ENCODE measurements at places on chromosomes 16 and 17. TPM values are rescaled to one million over a fixed set of nuclear protein-coding genes. Genes with fewer than 3 reads are reported as not detected.

DNA sequence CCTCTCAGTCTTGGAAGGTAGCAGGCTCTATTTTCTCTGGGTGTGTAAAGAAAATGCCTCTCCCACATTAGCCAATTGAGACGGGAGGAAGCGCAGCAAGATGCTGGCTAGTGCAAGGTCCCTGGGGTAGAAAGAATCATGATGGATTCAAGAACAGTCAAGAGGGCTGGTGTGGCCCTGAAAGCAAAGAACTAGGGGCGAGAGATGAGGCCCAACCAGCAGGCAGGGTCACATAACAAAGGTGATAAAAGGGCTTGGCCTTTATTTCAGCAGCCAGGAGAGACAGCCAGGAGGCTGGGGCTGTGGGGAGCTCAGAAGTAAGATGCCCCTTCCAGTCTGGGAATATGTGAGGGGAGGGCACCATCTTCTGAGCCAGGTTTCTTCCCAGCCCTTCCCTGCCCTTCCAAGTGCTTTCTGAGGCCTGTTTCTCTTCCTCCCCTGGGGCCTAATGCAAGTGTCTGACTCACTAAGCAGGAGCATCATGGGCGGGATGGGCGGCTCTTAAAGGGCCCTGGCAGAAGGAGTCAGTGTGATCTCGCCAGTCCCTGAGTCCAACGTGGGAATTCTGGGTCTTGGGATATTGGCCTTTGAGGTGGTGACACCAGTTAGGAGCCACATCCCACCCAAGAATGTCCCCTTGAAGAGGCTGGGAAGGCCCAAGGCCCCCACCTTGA lies 3.9 kb upstream of the NLRC5 start:
- H3K27ac ChIP-seq = no peak overlapping the region
- peaks cover 29% of the 10 kb centered on the region for H3K27me3 ChIP-seq
- no peak for DNase-seq
- no peak overlapping the region for H3K4me3 ChIP-seq

DNA sequence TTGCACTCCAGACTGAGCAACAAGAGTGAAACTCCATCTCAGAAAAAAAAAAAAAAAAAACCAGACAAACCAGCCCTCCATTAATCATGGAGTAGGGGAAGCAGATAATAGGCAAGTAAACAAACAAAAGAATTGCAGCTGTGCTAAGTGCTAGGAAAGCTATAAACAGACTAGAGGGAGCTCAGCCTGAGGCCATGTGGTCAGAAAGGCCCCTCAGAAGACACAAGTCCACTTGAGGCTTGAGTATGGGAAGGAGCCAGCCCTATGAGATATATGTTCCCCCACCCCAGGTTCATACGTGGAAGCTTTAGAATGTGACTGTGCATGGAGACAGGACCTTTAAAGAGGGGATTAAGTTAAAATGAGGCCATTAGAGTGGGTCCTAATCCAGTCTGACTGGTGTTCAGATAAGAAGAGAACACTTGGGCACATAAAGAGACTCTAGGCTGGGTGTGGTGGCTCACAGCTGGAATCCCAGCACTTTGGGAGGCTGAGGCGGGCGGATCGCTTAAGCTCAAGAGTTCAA lies 132.6 kb upstream of the NOL11 start:
- no peaks in the 10 kb centered on the region for H3K27me3 ChIP-seq
- no peak overlapping the region for H3K27ac ChIP-seq
- H3K36me3 ChIP-seq = no peaks in the 10 kb centered on the region
- H3K4me1 ChIP-seq = peaks cover 6% of the 10 kb centered on the region
- H3K4me3 ChIP-seq = no peak overlapping the region

DNA sequence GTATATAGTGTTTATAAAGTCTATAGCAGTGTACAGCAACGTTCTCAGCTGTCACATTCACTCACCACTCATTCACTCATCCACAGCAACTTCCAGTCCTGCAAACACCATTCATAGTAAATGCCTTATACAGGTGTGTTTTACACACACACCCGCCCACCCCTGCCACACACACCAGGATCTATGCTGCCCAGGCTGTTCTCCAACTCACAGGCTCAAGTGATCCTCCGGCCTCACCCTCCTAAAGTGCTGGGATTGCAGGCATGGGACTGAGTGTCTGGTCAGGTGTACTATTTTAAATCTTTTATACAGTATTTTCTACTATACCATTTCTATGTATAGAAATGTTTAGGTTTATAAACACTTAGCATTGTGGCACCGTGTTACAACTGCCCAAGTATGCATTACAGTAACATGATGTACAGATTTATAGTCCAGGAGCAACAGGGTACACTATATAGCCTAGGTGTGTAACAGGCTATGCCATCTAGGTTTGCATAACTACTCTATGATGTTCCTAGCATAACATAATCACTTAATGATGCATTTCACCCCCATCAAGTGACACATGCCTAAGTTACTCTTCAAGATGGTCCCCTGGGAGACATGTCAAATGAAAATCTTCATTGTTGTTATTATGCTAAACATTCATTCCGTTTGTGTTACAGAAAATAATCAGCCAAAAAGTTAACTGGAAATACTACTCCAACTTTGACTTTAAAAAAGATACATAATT lies 42.5 kb downstream of the CREBBP start:
- H3K36me3 ChIP-seq = no peaks in the 10 kb centered on the region
- no peak overlapping the region for H3K27ac ChIP-seq
- DNase-seq = no peak
- peaks cover 45% of the 10 kb centered on the region for H3K4me1 ChIP-seq
- no peaks in the 10 kb centered on the region for H3K27me3 ChIP-seq

DNA sequence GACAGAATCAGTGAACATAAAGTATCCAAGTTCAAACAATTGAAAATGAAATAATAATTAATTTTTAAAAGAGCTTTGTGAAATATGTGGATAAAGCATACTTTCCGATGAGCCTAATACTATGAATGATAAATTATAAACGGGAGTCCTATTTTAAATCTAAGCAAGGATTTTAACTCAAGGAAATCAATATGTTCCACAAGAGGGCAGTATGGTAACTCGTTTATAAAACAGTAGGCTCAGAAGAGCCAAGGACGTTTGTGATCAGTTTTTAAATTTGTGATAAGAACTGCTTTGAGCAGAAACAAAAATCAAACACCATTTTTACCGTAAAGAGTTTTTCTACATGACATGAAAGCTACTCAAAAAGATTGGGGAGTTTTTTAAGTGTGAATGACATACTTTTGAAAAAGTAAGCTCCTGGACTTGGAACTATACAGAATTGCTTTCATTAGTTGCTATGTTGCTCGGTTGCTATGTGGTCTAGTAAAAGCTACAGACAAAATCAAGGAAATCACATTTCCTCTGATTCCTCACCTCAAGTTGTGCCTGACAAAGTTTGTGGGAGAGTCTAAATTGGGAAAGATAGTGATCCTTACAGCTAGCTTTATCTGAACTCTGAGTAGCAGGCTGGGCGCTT lies 11.8 kb upstream of the TEKT1 start:
- H3K4me1 ChIP-seq = no peaks in the 10 kb centered on the region
- peak; percentile 80 for DNase-seq
- no peak overlapping the region for H3K4me3 ChIP-seq
- no peaks in the 10 kb centered on the region for H3K36me3 ChIP-seq

DNA sequence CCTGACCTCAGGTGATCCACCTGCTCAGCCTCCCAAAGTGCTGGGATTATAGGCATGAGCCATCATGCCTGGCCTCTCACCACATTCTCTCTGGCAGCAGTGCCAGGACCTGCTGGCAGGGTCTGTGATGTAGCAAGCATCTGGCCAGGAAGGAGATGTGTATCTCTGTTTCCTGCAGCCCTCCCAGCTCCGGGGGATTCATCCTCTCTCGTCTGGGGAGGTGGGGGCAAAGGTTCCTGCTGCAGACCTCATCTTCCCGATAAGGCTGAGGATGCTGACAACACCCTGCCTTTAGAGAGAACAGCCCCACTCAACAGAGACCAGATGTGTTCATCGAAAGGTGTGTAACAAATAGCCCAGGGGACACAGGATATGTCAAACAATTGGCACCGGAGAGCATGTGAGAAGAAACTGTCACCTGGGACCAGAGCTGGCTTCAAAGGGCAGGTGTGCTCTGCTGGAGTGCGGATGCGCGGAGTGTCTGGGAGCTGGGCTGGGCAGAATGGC lies 54.8 kb upstream of the SEC14L1 start:
- no peaks in the 10 kb centered on the region for H3K36me3 ChIP-seq
- no peak overlapping the region for H3K4me3 ChIP-seq
- H3K4me1 ChIP-seq = peaks cover 14% of the 10 kb centered on the region

GRCh38 chr17:27545562-27546229 lies 85.3 kb upstream of the LGALS9 start:
- H3K36me3 ChIP-seq = no peaks in the 10 kb centered on the region
- no peak overlapping the region for H3K4me3 ChIP-seq
- H3K4me1 ChIP-seq = no peaks in the 10 kb centered on the region
- H3K27me3 ChIP-seq = no peaks in the 10 kb centered on the region
- H3K27ac ChIP-seq = no peak overlapping the region

DNA sequence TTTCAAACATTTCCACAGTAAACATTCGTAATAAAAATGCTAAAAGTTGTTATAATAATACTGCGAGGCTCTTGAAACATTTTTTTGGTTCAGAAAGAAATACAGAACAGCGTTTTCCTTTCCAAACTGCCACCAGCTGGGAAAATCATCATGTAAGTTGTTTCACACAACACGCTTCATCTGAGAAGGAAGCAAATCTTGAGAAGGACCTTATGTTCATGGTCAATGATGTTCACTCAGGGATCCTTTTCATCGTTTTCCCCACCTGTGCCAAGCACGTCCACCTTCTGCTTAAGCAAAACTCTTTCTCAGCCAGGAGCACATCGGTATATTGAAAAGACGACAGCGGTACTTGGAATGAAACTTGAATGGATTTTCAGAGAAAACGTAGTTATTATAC lies 274.5 kb upstream of the ELAC2 start:
- no peak overlapping the region for H3K4me3 ChIP-seq
- H3K36me3 ChIP-seq = no peaks in the 10 kb centered on the region
- no peaks in the 10 kb centered on the region for H3K4me1 ChIP-seq
- no peaks in the 10 kb centered on the region for H3K27me3 ChIP-seq

DNA sequence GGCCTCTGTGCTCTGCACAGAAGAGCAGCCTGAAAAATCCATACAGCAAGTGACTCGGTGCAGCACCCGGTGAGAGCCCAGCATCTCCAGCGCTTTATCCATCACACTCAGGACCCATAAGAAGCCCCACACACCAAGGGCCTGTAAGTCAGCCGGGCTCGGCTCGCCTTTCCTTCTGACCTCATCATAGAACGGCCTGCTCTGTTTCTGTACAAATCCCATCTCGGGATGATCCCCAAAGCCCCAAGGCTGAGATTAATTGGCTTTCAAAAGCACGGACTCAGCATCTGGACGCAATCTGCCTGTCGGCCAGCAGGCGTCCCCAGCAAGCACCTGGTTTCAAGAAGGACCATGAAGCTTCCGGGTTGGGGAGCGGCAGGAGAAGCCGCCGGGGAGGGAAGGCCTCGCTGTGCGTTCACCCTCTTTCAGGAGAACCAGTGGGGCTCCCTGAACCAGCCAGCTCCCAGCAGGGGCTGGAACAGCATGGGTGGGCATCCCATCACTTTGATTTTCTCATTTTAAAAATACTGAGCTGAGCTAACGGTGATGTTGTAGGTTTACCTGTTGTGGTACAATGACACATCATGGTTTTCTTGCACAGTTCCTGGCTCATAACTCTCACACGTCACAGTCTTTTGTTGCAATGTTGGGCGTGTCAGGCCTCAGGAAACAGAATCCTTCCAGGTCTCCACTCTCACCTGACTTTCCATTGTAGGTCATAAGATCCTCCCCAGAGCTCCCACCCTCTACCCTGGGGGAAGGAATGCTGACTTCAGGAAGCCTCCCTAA lies 6.7 kb downstream of the CCDC57 start:
- H3K27me3 ChIP-seq = no peaks in the 10 kb centered on the region
- peak; percentile 91 for DNase-seq
- H3K27ac ChIP-seq = no peak overlapping the region
- H3K4me3 ChIP-seq = no peak overlapping the region

GRCh38 chr17:51372345-51373004 lies 112.1 kb downstream of the UTP18 start:
- H3K27ac ChIP-seq = peak overlapping the region; percentile 68
- no peaks in the 10 kb centered on the region for H3K27me3 ChIP-seq
- no peaks in the 10 kb centered on the region for H3K36me3 ChIP-seq
- peak; percentile 79 for DNase-seq
- peaks cover 27% of the 10 kb centered on the region for H3K4me1 ChIP-seq

- no peaks in the 10 kb centered on the region for H3K4me1 ChIP-seq
- no peaks in the 10 kb centered on the region for H3K36me3 ChIP-seq
- DNase-seq = no peak
- no peak overlapping the region for H3K4me3 ChIP-seq
Measured at GRCh38 chr16:66939366-66939765, 4.0 kb downstream of the CES2 start.

- no peak overlapping the region for H3K4me3 ChIP-seq
- DNase-seq = peak; percentile 94
- no peak overlapping the region for H3K27ac ChIP-seq
- no peaks in the 10 kb centered on the region for H3K27me3 ChIP-seq
Measured at GRCh38 chr17:16991349-16992009, 19.6 kb upstream of the TNFRSF13B start.

DNA sequence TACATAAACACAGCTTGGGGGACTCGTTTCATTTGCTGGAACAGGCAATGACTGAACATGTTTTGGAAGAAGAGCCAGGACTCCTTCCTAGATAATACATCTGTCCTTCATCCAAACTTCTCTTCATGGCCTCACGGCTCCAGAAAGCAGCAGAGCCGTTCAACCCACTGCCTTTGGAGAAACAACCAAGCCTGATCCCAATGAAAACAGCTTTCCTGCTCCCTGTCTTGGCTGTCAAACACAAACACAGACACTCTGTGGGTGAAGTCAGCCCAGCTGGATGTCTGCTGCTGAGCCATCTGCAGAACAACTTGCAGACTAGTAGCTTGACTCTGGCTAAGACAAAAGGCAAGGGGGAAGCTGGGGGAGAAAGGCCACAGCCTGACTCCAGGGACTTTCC lies 345.1 kb upstream of the PSMD7 start:
- no peak overlapping the region for H3K27ac ChIP-seq
- H3K36me3 ChIP-seq = no peaks in the 10 kb centered on the region
- no peaks in the 10 kb centered on the region for H3K27me3 ChIP-seq

DNA sequence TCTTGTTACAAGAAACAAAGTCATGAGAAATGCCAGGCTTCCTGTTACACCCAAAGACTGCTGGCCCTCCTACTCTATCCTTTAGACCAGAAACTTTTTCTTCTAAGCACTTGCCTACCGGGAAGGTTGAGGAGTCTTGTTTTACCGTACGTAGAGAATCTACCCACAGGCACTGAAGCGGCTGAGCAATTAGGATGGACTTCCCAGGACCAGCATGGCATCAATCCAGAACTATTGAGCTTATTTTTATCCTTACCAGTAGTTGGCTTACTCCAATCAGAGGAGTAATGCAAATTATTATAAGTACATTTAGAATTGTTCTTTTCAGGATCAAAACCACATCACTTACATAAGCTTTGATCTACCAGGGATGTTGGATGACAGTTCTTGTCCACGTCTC lies 25.6 kb downstream of the CEP95 start:
- H3K27me3 ChIP-seq = no peaks in the 10 kb centered on the region
- no peak for DNase-seq
- H3K27ac ChIP-seq = no peak overlapping the region
- H3K4me3 ChIP-seq = no peak overlapping the region
- peaks cover 92% of the 10 kb centered on the region for H3K36me3 ChIP-seq

GRCh38 chr17:77365584-77366186 lies 224.9 kb downstream of the SEC14L1 start:
- H3K27me3 ChIP-seq = no peaks in the 10 kb centered on the region
- peaks cover 10% of the 10 kb centered on the region for H3K4me1 ChIP-seq
- DNase-seq = no peak
- no peak overlapping the region for H3K27ac ChIP-seq

Gene ACBD4
- total RNA-seq = 6.7 TPM

Gene KRT33B
- total RNA-seq = not detected

Gene MAP1LC3B
- total RNA-seq = 35.9 TPM

Gene MT1H
- total RNA-seq = 54.5 TPM
